ENCODE measurements at places on chromosomes 7 and 10. TPM values are rescaled to one million over a fixed set of nuclear protein-coding genes. Genes with fewer than 3 reads are reported as not detected.
A peak's percentile ranks its signal among the peaks of the same experiment; 100 is the strongest.

The ECHDC3 gene
- 2.3 TPM for polyA plus RNA-seq

The CTTNBP2 gene
- polyA plus RNA-seq, result not detected

The YAE1 gene
- polyA plus RNA-seq, result 40.5 TPM

DNA sequence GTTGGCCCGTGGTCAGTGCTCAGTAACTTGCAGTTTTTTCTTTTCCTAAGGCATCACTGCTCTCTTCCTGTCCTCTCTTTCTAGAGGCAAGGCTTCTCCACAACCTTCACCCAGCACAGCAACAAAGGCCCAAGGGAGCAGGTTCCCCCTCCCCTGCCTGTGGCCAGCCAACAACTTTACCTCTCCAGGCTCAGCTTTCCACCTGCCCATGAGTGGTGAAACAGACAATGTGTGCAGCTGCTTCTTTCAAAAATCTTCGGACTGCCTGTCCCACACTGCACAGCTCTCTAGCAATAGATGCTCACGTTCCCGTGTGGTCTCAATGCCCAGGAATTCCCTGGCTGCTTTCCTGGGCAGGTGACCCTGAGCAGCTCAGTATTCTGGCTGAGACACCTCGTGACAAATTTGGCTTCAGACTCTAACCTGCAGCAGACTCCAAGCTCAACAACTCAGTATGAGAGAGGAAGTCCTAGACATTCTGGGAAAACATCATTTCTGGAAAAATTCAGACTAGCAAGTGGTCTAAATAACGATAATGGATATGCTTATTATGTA lies 28.9 kb upstream of the TMEM72 start:
- DNase-seq, result no peak

- DNase-seq, result peak; percentile 90
Observed at GRCh38 chr7:6271060-6271658, 1.3 kb downstream of the CYTH3 start.

GRCh38 chr7:45021604-45022296 lies 21.7 kb downstream of the CCM2 start:
- DNase-seq, result peak; percentile 64

GRCh38 chr7:128874140-128875031 lies 11.7 kb downstream of the ATP6V1F start:
- no peak for DNase-seq

- DNase-seq, result no peak
Observed at GRCh38 chr10:123073187-123073586, 62.6 kb upstream of the HMX3 start.
